ENCODE measurements at places on chromosomes 3 and 15.

GRCh38 chr15:81863162-81863561 lies 182.7 kb downstream of the MEX3B start:
- no peaks in the 10 kb centered on the region for H3K27me3 ChIP-seq
- no peaks in the 10 kb centered on the region for H3K36me3 ChIP-seq
- H3K4me1 ChIP-seq, result no peaks in the 10 kb centered on the region
- DNase-seq, result no peak

DNA sequence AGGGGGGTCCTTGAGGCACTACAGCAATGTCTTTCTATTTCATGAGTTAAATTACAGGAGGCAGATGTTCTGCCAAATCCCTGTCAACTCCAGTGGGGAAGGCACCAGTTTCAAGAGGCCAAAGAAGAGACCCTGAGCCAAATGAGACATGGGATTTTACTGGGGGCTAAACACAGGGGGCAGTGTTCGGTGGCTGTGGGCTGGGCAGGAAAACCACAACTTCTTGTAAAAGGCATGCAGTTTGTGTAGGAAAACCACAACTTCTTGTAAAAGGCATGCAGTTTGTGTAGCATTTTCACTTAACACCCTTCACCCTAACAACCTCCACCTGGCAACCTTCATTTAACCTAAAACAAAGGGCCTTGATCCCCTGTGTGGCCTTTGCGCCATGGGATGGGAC lies 61.0 kb downstream of the POLR2M start:
- H3K27ac ChIP-seq, result no peak overlapping the region
- DNase-seq, result no peak
- H3K4me3 ChIP-seq, result no peak overlapping the region
- no peaks in the 10 kb centered on the region for H3K4me1 ChIP-seq

- DNase-seq, result peak; percentile 23
- no peak overlapping the region for H3K4me3 ChIP-seq
- no peaks in the 10 kb centered on the region for H3K4me1 ChIP-seq
- H3K27ac ChIP-seq, result no peak overlapping the region
Observed at GRCh38 chr3:44058022-44058867, 183.4 kb upstream of the TOPAZ1 start.

DNA sequence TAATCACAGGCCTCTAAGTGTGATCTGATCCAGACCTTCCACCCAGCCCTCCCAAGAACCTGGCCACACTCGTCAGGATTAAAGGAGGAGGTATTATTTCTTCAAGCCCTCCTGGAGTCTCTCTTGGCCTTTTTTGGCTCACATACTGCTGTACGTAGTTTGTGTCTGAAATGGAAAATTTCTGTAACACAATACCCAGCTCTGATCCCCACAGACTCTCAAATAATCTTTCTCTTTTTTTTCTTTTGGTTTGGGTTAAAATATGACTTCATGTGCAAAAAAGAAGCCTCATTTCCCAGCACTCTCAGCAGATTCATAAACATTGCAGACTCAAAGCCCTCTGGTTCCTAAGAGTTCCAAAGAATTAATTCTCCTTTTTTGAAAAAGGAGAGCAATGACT lies 96.5 kb upstream of the PHLDB2 start:
- DNase-seq, result no peak
- no peaks in the 10 kb centered on the region for H3K36me3 ChIP-seq
- no peak overlapping the region for H3K4me3 ChIP-seq

DNA sequence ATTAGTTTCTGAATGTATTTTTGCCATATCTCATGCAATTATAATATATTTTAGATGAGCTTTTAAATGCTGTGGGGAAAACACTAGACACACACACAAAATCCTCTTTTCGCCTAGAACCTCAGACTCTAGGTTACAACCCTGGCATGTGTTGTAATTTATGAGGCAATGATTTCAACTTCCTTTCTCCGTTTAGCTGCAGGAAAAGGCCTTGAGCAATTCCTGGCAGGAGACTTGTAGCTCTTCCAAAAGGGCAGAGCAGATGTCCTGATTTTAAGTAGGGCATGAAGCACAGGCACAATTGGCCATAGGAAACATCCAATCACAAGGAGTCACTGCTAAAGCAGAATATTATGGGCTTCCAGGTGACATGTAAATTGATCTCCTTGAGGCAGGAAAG lies 82.0 kb downstream of the GPR156 start:
- H3K4me1 ChIP-seq, result no peaks in the 10 kb centered on the region
- peak overlapping the region; percentile 41 for H3K27ac ChIP-seq
- H3K4me3 ChIP-seq, result no peak overlapping the region
- no peaks in the 10 kb centered on the region for H3K36me3 ChIP-seq
- peak; percentile 42 for DNase-seq
- no peaks in the 10 kb centered on the region for H3K27me3 ChIP-seq

- H3K27ac ChIP-seq, result no peak overlapping the region
- H3K4me1 ChIP-seq, result peaks cover 16% of the 10 kb centered on the region
- H3K4me3 ChIP-seq, result no peak overlapping the region
- no peak for DNase-seq
- no peaks in the 10 kb centered on the region for H3K36me3 ChIP-seq
Observed at GRCh38 chr3:100081986-100082692, 32.2 kb downstream of the FILIP1L start.

- peak within 1 kb of the TSS; percentile 99 for H3K27ac ChIP-seq
- peaks cover 29% of the 10 kb centered on the region for H3K27me3 ChIP-seq
- H3K4me1 ChIP-seq, result peaks cover 74% of the 10 kb centered on the region
Observed at GRCh38 chr3:194135806-194136518, at the start of gene HES1. Gene HES1 (plus strand): TSS chr3:194136148. CDS start chr3:194136381, 233 bp downstream.

DNA sequence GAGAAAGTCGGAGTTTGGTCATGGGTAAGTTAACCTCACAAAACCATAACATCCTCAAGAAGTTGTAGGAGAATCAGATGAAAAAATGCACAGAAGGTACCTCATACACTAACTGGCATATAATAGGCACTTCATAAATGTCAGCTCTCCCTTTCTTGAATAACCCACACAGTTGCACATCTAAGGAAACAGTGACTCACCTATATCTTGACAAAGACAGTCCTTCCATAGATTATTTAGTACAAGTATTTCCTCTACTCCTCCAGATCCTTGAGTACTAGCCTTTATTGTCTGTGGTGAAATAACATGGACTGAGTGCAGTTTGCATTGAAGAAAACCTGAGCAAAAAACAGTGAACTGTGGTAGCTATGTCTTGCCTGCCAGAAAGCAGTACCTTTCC lies 46.6 kb downstream of the MAGI1 start:
- H3K4me3 ChIP-seq, result no peak overlapping the region
- no peak overlapping the region for H3K27ac ChIP-seq

GRCh38 chr15:45089712-45090373 lies 24.1 kb downstream of the DUOX2 start:
- DNase-seq, result no peak
- no peak overlapping the region for H3K4me3 ChIP-seq
- no peaks in the 10 kb centered on the region for H3K27me3 ChIP-seq
- no peaks in the 10 kb centered on the region for H3K36me3 ChIP-seq
- H3K4me1 ChIP-seq, result no peaks in the 10 kb centered on the region

DNA sequence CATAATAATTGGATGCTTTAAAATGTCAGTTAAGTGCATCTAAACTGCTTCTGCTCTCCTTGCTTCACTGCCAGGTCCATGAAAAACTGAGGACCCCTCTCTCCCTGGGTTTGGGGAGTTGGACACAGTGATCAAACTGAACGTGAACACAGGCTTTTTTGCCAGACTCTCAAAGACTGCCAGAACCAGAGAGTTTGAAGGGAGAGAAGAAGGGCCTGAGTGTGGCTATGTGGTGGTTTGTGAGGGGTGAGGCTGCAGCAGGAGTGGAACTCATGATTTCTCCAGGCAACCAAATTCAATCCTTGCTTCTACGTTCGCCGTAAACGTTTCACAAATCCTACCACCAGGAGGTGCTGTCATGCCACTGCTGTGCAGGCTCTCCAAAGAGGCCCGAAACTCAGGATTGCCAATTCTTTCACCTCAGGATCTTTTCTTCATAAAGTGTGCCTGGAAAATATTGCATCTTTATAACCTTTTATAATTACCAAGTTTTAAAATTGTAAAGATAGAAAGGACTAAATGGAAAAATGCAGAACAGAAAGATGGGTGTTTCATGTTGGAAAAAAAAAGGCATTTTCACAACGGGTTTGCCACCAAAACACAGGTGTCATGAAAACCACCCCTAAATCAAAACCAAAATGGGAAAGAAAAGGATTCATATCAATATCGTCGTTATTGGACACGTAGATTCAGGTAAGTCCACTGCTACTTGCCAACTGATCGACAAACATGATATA lies 19.7 kb downstream of the TM4SF4 start:
- no peaks in the 10 kb centered on the region for H3K36me3 ChIP-seq
- H3K4me1 ChIP-seq, result peaks cover 4% of the 10 kb centered on the region
- H3K27me3 ChIP-seq, result no peaks in the 10 kb centered on the region
- no peak overlapping the region for H3K27ac ChIP-seq

DNA sequence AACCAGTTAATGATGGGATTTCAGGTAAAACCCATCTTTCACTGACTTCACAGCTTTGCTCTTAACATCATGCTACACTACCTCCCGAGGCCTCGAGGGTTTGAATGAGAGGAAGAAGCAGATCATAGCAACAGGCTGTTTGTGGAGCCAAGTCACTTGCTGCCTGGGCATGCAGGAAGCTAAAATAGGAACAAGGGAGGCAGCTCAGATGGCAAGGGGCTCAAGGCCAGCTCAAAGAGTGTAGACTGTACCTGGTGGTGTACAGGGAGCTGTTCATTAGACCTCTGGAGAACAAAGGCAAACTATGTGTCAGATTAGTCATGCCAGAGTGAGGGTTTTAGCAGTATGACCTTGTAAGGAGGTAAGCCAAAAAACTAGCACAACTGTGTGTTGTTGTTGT lies 28.8 kb downstream of the ARRDC4 start:
- H3K27ac ChIP-seq, result no peak overlapping the region
- H3K4me1 ChIP-seq, result no peaks in the 10 kb centered on the region
- no peak for DNase-seq
- H3K36me3 ChIP-seq, result no peaks in the 10 kb centered on the region

GRCh38 chr3:55369141-55369847 lies 117.8 kb downstream of the WNT5A start:
- no peaks in the 10 kb centered on the region for H3K4me1 ChIP-seq
- no peak overlapping the region for H3K27ac ChIP-seq
- H3K36me3 ChIP-seq, result no peaks in the 10 kb centered on the region
- no peak overlapping the region for H3K4me3 ChIP-seq
- DNase-seq, result peak; percentile 22

DNA sequence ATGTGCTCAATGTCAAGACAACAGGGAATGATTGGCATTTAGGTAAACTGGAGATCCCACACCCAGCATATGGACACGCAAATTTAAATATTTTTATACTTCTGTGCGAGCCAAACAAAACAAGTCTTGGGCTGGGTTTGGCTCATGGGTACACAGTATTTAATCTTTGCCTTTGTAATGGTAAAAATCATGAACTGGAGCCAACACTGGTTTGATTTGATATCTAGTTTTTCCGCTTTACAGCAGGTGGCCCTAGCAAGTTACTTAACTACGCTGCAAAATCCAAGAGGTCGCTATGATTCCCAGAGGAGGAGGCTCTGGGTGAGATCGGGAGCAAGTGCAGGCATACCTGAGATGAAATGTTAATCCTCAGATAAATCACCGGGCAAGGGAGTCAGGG lies 207.9 kb upstream of the SATB1 start:
- H3K36me3 ChIP-seq, result no peaks in the 10 kb centered on the region
- H3K4me1 ChIP-seq, result peaks cover 5% of the 10 kb centered on the region
- DNase-seq, result peak; percentile 11
- H3K27ac ChIP-seq, result no peak overlapping the region
- H3K27me3 ChIP-seq, result no peaks in the 10 kb centered on the region
- no peak overlapping the region for H3K4me3 ChIP-seq

DNA sequence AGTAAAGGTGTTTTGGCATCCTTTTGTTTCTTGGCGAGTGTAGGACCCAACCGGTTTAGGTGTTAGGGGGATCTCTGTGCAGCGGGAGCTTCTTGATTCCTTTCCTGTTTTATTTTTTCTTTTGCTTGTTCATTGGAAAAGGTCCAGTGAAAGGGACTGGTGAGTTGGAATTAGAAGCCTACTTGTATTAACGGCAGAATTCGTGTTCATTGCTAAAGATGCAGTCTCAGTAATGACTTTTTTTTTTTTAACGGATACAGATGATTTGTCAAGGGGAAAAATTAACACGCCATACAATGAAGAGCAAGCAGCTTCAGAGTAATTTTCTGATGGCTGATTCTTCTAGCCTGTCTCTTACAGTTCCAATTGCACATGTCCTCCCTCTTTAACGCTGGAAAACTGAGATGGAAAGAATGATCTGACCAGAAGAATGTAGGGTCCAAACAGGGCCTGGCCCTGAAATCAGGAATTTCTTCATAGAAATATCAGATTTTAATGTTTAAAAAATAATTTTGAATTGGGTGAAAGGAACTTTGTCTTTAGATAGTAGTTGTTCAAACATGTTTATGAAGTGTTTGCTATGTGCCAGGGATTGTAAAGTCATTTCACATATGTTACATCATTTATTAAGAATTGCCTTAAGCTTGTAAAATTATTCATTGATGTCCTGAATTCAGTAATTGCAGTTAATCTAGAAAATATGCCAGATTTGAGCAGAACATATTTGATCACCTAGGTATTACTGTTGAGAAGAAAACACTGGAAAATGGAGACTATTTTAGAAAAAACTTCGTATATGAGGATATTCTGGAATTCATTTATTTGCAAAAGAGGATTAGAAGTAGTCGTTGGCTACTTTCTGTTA lies 1.4 kb downstream of the MAPK6 start:
- H3K27me3 ChIP-seq, result no peaks in the 10 kb centered on the region
- peak overlapping the region; percentile 52 for H3K4me3 ChIP-seq
- peaks cover 44% of the 10 kb centered on the region for H3K4me1 ChIP-seq
- DNase-seq, result no peak

DNA sequence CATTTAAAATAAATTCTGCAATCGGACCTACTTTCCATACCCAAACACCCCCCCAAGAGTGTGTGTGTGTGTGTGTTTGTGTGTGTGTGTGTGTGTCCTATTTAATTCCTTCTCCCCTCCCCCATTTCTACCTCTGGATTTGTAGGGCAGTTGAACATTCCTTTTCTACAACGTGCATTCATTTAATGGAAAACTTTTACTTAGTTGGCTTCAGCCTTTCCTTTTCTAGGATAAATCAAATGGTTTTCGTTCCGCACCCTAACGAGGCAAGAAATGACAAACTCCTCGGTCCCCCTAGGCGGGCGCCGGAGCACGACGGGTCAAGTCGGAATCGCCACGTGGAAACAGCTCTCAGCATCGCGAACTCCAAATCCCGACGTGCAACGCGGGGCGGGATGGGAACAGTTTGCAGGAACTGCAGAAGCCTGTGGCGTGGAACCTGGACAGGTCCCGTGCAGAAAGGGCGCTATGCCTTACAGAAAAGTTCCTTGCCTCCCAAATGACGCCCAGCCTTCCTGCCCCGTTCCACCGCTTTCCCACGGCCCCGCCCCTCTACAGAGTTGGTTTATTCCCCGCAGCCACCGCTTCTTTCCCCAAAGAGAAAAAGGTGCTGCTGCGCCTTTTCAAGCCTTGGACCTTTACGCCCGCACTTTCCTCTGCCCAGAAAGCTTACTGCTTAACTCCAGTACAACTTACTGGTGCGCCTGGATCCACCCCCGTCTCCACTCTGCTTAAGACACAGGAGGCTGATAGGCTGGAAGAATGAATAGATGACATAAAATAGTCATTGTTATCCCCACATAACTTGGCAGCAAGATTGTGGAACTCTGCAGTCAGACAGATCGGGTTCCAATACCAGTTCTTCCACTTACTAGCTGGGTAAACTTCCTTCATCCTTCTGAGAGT lies 1.1 kb upstream of the EIF2B5 start:
- peak; percentile 84 for DNase-seq
- no peaks in the 10 kb centered on the region for H3K27me3 ChIP-seq
- no peaks in the 10 kb centered on the region for H3K36me3 ChIP-seq

- H3K27me3 ChIP-seq, result no peaks in the 10 kb centered on the region
- no peak overlapping the region for H3K27ac ChIP-seq
- H3K4me1 ChIP-seq, result no peaks in the 10 kb centered on the region
- DNase-seq, result no peak
Observed at GRCh38 chr15:71484080-71484479, 326.3 kb upstream of the NR2E3 start.
